Suppressor macrophage (primary cell): ENCODE measurements at places on chromosomes 5 and 9.

- no peak for DNase-seq
Measured at GRCh38 chr5:132822650-132823480, 7.6 kb downstream of the SHROOM1 start.

DNA sequence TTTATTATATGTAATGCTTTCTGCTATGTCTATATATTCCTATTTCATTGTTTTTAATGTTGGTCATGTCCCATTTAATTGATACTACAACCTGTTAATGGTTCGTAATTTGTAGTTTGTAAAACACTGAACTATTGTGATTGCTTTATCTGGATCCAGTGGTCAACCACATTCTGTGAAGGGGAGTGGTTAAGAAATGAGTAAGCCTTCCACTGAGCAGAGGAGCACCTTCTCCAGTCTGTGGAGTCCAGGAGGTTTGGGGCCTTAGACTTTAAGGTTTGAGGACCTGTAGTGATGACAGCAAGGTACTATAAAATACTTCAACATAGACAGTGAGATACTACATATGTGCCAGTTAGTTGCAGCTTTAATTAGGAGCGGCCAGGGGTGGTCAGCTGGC lies 67.7 kb upstream of the RAD23B start:
- DNase-seq = no peak

DNA sequence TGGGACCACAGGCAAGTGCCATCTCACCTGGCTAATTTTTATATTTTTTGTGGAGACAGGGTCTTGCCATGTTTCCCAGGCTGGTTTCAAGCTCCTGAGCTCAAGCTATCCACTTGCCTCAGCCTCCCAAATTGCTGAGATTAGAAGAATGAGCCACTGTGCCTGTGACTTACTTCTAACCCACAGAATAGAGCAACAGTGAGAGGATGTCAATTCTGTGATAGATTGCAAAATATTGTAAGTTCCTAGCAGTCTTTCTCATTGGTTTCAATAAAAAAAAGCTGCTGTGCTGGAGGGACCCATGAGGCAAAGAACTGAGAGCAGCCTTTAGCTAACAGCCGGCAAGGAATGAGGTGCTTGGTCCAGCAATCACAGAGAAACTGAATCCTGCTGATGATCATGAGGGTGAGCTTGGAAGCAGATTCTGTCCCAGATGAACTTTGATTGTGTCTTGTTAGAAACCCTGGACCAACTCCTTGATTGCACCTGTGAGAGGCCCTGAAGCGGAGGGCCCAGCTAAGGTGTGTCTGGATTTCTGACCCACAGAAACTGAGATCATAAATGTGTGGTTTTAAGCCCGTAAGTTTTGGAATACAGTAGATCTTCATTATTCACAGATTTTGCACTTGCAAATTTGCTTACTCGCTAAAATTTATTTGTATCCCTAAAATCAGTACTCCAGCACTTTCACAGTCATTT lies 149.7 kb downstream of the GCNT1 start:
- peak; percentile 38 for DNase-seq

DNA sequence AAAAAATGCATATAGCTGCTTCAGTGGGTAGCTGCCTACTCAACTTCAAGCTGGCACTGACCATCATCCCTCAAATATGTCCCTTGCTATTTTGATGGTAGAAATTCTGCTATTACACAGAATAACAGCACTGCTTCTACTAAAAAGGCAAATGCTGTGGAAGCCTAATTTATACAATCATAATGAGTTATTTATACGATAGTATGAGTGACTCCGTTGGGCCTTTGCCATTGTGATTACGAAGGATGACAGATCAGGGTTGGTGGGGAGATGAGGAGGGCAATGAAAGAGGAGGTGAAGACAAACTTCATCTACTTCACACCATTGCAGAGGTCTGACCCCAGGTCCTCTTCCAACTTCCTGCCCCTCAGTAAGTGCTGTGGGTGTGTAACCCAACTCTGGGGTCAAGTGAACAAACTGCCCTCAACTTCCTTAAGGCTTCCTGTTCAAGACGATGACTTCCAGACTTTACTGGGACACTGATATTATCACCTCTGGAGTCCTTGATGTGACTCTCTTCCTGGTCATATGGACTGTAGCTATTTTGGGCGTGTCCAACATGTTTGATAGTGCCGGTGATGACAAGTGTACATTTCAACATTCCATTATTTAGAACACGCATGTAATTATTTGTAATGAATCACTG lies 74.1 kb upstream of the RPS23 start:
- no peak for DNase-seq

DNA sequence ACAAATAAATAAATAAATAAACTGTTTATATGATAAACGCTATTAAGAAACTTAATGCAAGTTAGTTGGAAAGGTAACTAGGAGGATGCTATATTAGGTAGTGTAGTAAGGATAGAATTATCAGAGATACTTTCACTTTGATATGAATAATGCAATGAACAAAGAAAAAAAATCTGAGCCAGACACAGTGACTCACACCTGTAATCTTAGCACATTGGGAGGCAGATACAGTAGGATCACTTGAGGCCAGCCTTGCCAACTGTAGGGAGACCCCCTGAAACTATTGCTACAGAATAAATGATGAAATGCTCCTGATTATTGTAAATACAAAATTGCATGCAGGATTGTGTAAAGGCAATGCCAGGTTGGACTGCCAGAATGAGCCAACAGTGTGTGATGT lies 109.2 kb downstream of the ANXA2R start:
- DNase-seq = no peak

DNA sequence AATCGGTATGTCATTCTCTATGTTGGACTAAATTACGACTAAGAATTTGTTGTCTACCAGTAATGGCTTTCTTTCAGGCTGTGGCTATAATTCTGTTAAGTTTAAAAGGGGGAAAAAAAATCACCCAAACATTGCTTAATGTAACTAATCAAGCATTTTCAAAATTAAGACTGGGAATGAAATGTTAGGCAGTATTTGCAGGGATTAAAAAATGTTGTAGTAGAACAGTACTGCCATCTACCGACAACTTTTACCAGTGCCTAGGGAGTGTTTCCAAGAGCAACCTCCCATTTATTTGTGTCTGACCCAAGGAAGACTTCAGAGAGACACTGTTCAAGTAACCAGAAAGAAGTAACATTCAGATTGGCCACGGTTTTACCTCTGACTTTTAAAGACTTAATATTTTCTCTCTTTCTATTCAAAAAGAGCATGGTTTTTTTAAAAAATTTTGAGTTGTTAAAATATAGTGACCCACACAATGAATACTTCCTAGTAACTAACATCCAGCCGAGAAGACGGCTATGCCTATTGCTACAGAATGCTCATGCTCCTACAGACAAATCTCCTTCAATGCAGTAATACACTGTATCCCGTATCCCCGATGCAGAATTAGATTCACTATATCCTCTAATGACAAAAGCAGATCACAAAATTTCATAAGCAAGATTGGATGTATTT lies 92.4 kb downstream of the ARL15 start:
- peak; percentile 68 for DNase-seq

DNA sequence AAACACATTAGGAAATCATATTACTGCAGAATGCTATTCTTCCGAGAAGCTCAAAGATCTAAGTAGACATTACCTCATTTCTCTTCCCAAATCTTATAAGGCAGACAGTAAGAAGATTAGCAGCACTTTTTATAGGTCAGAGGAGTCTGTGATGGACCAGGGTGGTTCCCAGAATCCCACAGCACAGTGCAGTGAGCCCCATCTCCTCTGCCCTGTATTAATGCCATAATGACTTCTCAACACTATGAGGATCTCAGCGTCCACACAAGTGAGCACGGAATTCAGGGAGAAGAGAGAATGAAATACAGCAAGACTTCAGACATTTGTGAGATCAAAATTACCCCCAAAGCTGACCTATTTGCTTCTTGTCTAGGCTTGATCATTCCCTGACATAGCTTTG lies 49.9 kb downstream of the PRUNE2 start:
- DNase-seq = no peak

DNA sequence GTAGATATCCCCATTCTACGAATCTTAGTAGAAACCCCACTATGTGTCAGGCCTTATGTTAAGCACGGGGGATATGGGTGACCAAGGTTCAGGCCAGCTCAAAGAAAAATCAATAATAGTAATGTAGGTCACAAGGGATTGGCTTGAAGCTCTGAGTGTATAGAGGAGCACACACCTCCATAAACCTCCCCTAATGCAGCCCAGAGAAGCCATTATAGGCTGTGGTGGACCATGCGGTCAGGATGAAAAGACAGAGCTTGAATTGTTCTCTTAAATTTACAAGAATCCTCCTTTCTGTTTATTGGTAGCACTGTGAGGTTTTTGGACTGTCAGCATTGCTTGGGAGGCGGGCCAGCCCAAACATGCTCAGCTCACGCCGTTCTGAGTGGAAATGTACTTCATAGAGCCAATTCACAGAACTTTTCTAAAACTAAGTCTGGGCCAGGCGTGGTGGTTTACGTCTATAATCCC lies 9.1 kb downstream of the PDE6A start:
- no peak for DNase-seq

DNA sequence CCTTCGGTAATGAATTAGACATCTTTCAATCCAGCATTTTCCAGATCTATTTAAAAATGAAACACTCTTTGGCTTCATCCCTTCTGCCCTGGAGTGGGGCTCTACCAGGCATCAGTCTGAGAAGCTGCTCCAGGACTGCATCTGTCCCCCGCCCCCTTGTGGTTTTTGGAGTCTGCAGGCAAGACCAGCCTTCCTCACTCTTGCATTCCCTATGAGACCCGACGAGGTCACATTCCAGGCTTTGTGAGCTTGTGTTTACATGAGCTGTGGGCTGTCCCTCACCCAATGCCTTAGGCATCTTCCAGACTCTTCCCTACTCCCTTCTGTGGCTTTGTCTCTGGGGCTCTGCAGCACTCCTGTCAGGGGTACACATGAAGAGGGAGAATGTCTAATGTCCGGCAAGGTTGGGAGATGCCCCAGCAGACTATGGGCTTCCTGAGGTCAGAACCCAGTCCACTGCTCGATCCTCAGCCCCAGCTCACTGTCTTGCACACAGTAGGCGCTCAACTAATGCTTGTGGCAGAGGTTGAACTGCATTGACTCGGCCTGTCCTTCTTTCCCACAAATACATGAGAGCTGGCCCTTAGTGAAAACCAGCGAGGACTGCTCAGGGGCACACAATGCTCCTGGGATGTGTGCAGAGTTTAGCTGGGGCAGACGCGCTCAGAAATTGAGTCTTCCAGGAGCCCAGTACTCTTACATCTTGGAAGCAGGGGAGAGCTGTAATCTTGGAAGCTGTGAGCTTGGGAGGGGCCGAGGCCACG lies 11.7 kb upstream of the GADD45G start:
- no peak for DNase-seq

DNA sequence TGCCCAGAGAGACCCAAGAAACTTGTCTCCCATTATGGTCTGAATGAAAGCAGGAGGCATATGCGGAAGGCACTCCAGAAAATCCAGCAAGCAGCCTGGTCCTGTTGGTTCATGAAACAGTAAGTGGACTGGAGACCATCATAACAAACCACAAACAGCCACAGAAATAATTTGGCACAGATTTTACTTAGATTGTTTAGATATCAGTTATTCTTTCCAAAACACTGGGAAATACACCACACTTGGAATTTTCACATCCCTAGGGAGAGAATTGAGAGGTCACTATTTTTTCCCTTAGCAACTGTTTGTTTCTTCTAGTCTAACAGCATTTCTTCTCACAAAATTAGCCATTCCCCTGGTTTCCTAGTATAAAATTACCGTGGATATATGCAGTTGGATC lies 300.8 kb downstream of the OSTF1 start:
- no peak for DNase-seq

- DNase-seq = no peak
Measured at GRCh38 chr9:135280666-135281065, 193.2 kb downstream of the OLFM1 start.

DNA sequence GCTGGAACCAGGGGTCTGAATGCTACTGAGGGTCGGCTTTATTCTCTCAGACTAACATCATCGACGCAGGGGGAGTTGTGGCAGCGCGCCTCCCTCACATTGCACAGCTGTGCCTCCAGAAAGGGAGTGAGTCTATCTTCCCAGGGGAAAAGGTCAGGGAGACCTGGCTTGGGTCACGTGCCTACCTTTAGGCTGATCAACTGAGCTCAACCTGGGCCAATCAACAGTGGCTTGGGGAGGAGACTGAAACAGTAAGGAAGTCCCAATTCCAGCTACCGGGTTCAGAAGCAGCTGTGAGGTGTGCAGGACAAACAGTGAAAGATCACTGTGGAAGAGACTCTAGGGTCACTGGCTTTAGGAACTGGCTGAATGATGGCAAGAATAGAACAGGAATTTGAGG lies 14.3 kb downstream of the SNX30 start:
- DNase-seq = no peak

DNA sequence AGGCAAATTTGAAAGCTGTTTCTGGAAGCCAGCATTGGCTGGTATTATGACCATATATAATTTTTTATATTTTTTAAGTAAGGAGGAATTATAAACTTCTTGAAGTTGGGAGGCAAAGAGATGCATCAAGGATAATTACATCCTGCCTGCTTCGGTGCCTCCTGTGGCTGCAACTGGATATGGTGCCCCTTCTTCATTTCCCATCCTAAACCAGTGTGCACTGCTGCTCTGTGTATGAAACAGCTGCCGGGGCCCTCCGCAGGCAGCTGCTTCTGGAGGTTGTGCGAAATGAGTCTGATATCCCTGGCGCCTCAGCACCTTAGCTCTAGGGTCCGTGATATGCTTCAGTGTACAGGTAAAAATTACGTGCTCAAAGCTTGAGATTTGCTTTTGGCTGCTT lies 304.2 kb downstream of the ENC1 start:
- DNase-seq = no peak

- DNase-seq = no peak
Measured at GRCh38 chr5:66829358-66829674, 233.1 kb downstream of the MAST4 start.

- peak; percentile 69 for DNase-seq
Measured at GRCh38 chr9:89603767-89604665, 796 bp upstream of the GADD45G start.

DNA sequence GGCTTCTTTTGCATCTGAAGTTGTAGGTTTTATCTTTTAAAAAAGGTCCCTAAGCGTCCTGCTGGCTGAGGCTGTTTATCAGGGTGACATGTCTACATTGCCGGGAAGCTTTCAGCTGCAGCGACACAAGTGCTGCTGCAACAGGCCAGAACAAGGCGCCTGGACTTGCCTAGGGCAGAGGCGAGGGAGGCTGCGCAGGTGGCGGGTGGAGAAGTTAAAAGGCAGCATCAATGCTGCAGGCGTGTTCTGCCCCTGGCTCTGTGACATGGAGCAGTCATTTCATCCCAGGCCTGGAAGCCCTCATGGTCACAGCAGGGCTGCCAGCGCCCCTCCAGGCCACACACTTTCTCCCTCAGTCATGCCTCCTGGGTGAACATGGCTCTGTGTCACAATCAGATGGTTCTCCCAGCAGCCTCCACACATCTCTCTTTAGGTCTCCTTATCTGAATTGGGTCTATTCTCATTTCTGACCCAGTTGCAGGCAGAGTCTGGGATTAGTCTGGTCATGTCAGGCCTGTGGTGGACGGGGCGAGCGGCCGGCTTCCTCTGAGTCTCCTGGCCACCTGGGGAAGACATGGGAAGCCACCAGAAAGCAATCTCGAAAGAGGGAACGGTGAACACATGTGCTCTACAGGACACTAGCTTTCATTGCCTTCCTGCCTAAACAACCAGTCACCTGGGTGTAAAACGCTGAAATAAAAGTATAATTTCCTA lies 41.3 kb downstream of the IRX2 start:
- no peak for DNase-seq

GRCh38 chr9:128841694-128842492 lies 12.3 kb upstream of the SPOUT1 start:
- peak; percentile 54 for DNase-seq

- peak; percentile 15 for DNase-seq
Measured at GRCh38 chr9:107636571-107637381, 147.2 kb upstream of the KLF4 start.
